Astrocyte of the cerebellum (primary cell): ENCODE measurements at places on chromosomes 6 and 20.

- peak; percentile 50 for DNase-seq
Measured at GRCh38 chr6:108946695-108947094, 98.5 kb downstream of the ARMC2 start.

GRCh38 chr6:82958551-82958950 lies 107.1 kb downstream of the UBE3D start:
- DNase-seq = no peak

- no peak for DNase-seq
Measured at GRCh38 chr6:129242546-129242945, 359.6 kb downstream of the LAMA2 start.

DNA sequence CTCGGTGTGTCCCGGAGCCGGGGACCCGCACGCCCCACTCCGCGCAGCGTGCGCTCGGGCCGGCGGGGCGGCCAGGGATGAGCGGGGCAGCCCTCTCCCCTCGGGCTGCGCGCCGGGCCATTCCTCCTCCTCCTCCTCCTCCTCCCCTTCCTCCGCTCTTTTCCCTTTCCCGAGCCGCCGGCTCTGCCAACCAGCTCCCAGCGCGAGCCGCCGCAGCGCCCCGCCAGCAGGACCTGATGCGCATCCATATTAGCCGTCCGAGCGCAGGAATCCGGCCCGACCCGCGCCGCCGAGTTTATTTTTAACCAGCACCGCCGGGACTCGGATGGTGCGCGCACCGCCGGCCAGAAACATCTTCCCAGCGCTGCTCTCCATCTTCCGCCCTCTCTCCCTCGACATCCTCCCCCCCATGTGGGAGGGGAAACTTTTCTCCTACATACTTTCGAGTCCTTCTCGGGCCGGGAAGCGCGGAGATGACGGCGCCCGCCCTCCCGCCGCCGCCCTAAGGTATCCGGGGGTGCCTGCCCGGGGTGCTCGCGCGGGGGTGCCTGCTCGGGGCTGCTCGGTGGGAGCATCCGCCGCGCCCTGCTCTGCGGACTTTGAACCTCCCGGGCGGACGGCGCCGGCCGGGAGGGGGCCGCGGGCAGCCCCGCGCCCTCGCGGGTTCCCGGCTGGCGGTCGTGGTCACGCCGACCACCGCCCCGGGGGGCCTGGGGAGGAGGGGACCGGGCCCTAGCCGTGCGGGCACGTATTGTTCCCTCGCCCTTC lies 619 bp downstream of the RREB1 start:
- no peak for DNase-seq

DNA sequence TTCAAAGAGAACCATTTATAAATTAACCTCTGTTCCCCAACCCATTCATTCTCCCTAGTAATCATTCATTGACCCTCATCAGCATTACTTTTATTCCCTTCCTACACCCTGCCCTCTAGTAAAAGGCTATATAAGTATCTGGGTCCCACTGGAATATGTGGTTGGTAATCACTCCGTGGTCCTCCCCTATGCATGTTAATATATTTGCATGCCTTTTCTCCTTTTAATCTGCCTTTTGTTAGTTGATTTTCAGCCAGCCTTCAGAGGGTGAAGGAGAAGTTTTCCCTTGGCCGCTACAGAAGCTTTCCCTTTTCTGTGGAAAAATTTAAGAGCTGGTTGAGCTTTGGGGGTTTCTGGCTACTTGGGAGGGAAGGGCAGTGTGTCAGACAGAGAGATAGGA lies 585.6 kb downstream of the UTRN start:
- no peak for DNase-seq

DNA sequence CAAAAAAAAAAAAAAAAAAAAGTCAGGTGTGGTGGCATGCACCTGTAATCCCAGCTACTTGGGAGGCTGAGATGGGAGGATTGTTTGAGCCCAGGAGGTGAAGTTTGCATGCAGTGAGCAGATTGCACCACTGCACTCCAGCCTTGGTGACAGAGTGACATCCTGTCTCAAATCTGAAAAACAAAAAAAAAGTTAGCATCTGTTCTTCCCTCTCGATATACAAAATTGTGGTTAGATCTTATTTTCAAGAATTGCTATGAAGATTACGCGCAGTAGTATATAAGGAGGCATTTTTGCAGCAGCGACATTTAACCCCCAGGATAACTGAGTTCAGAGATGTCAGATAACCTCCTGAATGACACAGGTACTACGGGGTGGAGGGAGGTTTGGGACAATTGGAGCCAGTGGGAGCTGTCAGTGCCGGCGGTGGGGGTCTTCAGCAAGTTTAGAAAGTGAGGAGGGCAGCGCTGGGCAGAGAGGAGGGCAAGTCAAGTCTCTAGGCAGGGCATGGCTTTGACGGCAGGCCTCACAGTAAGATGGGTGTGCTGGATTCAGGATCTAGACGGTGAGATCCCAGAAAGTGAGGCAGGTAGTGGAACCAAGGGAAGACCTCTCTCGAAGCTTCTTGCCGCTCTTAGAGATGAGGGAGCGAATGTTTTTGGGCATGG lies 26.2 kb upstream of the MRPS18A start:
- no peak for DNase-seq

- no peak for DNase-seq
Measured at GRCh38 chr6:25641940-25642666, 9.9 kb upstream of the SCGN start.

- no peak for DNase-seq
Measured at GRCh38 chr6:143549949-143550268, 38.4 kb upstream of the FUCA2 start.

- DNase-seq = no peak
Measured at GRCh38 chr6:165831812-165832510, 168.9 kb upstream of the PDE10A start.

- no peak for DNase-seq
Measured at GRCh38 chr6:15505463-15505918, 157.3 kb downstream of the DTNBP1 start.

GRCh38 chr6:73774311-73774774 lies 78.3 kb downstream of the CD109 start:
- peak; percentile 81 for DNase-seq

- peak; percentile 98 for DNase-seq
Measured at GRCh38 chr20:58127701-58128111, 100.7 kb downstream of the ANKRD60 start.

- no peak for DNase-seq
Measured at GRCh38 chr6:19712012-19712688, 125.0 kb upstream of the ID4 start.

DNA sequence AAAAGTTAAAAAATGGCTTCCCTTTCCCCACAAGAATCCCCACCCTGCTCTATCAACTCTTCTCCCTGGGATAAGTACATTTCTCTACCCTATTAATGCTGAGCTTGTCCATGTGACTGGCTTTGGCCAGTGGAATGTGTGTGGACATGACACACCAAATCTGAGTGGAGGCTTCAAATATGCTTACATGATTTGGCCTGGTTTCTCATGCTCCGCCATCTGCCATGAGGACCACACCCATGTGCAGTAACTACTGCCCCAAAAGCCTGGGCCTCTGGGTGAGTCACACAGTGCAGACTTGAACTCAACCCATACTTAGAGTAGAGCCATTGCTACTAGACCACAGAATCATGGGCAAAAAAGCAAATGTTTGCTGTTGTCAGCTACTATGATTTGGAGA lies 65.4 kb downstream of the PRND start:
- no peak for DNase-seq
